ENCODE measurements at places on chromosomes 11 and 22.

DNA sequence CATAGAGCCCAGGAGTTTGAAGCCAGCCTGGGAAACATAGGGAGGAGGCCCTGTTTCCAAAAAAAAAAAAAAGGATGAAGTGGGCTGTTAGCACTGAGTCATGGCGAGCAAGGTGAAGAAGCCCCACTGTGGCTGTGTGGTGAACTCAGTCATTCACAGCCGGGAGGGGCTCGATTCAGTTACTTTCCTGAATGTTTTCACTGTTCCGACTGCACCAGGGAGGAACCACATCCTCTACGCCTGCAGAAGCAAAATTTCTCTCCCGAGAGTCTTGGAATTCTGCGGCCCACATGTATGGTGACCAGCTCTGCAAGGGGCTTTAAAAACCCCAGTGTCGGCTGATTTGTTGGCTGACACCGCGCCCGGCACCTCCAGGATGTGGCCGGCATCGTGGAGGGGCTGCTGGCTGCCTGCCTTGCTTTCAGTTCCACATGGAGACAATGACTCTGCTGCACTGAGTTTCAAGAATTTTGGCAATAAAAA, 27.8 kb upstream of the GRAMD4 start:
- DNase-seq, result no peak

DNA sequence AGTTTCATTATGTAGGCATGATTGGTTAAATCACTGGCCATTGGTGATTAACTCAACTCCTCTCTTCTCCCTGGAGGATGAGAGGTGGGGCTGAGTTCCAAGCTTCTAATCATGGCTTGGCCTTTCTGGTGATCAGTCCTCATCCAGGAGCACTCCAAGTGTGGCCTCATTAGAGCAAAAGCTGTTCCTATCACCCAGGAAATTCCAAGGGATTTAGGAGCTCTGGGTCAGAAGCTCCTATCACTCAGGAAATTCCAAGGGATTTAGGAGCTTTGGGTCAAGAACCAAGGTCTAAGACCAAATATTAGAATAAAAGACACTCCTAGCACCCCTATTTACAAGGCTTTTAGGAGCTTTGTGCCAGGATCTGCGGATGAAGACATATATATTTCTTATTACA, 168.0 kb upstream of the BDNF start:
- no peak for DNase-seq

DNA sequence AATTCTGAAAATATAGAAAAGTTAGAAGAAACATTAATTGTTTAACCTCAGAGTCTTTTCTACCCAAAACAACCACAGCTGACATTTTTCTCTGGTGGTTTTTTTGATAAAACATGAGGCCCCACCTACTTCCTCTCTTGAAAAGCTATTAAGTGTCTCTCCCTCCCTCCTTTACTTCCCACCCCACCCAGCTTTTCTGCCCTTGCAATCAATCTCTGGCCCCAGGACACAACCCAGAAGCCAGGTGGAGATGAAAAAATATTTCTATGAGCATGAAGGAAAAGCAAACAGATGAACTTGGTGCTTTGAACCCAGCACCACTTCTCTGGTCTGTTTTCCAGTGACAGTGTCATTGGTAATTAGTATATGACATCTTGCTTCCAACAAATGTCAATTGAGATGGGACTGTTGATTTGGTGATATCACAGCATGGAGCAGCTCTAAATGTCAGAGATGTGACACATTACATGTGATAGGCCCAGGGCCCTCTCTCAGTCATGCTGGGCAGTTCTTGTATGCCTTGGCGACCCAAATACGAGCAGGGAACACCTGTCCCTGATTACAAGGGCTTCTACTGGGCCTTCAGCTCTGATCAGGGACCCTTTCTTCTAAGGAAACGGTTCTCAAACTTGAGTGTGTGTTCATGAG, 23.9 kb upstream of the TMPRSS13 start:
- no peak for DNase-seq

GRCh38 chr11:93274851-93275250, 55.7 kb upstream of the DEUP1 start:
- no peak for DNase-seq

- no peak for DNase-seq
These were observed 11.9 kb upstream of the CLMP start for GRCh38 chr11:123206791-123207434.

DNA sequence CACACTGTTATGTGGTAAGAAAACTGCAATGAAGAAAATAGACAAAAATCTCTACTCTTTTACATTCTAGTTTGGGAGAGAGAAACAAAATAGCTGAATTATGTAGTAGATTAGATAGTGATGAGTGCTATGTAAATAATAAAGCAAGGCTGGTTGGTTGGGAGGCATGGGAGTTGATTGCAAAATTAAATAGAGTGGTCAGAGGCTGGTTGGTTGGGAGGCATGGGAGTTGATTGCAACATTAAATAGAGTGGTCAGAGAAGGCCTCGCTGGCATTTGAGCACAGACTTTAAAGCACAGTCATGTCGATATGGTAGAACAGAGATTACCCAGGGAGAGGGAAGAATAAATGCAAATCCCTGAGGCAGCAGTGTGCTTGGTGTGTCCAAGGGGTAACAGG, 22.4 kb downstream of the SIK2 start:
- no peak for DNase-seq

DNA sequence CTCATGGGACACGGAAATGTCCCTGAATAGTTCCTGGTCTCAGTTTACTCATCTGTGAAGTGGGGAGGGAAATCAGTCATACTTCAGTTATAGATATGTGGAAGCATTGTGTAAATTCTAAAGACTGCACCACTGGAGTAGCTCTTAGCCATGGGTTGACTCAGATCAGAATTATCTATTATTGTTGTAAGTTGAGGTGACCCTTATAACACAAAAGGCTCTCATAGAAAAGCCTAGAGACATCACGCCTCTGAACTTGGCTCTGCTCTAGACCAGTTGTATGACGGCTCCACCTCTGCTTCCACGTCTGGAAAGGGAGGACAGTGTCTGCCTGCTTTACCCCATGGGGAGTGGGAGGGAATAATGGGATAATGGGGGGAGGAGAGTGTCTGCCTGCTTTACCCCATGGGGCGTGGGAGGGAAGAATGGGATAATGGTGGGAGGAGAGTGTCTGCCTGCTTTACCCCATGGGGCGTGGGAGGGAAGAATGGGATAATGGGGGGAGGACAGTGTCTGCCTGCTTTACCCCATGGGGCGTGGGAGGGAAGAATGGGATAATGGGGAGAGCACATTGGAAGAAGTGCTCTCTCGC, 98.2 kb downstream of the AMOTL1 start:
- DNase-seq, result no peak

- no peak for DNase-seq
These were observed 3.2 kb downstream of the SIRT3 start for GRCh38 chr11:232783-233565.

Data from NCI-H2171 (cell line).